ENCODE measurements at places on chromosomes 6 and 20.
A peak's percentile ranks its signal among the peaks of the same experiment; 100 is the strongest.

- DNase-seq = no peak
Measured at GRCh38 chr6:109239651-109240321, 142.5 kb downstream of the CD164 start.

- no peak for DNase-seq
Measured at GRCh38 chr20:37095108-37095598, 644 bp downstream of the RBL1 start.

GRCh38 chr6:116268589-116269293 lies 11.0 kb downstream of the TSPYL1 start:
- DNase-seq = peak; percentile 87

DNA sequence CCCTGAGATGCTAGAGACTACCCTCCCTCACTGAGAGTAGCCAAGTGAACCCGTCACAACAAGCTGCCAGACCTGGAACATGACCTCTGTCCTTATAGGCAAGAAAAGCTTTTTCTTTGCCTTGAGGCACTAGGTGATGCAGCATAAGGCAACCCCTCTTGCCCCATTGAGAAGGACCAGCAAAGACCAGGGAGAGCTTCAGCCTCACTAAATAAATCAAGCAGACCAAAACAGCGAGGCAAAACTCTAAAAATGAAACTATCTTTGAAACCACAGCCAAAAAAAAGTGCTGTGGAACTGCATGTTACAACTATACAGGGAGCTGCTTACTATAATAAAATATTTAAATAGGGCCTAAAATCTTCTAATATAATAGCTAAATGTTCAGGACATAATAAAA lies 62.6 kb upstream of the FAM83B start:
- no peak for DNase-seq

DNA sequence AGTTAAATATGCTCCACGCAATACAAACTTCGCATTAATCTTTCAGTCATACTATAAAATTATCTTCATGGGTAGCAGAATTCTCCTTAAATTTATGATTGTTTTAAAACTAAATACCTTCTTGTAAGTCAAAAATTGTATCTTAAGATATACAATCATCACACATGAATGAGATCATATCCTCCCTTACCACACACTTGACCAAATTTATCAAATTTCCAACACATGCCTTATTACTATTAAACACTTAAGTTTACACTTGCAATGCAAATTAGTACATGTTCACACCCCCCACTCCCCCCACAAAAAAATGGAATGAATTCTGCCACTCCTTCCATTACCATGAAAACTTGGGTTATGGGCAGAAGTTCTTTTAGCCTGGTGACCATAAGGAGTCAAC lies 13.8 kb downstream of the RANBP9 start:
- DNase-seq = no peak

GRCh38 chr6:90237350-90237990 lies 59.2 kb downstream of the BACH2 start:
- DNase-seq = no peak

- DNase-seq = peak; percentile 83
Measured at GRCh38 chr20:23349338-23350195, 1.0 kb upstream of the NXT1 start.

DNA sequence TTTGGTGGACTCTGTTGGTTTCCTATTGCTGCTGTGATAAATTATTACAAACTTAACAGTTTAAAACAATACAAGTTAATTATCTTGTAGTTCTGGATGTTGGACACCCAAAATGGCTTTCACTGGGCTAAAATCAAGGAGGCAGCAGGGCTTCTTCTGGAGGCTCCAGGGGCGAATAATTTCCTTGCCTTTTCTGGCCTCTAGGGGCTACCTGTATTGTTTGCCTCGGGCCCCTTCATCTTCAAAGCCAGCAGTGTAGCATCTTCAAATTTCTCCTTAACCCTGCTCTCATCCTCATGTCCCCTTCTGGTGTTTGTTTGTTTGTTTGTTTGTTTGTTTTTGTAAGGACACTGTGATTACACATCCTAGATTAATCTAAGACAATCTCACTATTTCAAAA lies 60.5 kb upstream of the ANKEF1 start:
- DNase-seq = peak; percentile 30

- no peak for DNase-seq
Measured at GRCh38 chr6:160217073-160217472, 41.5 kb downstream of the SLC22A2 start.

- no peak for DNase-seq
Measured at GRCh38 chr6:158464483-158464882, 95.4 kb upstream of the TMEM181 start.

DNA sequence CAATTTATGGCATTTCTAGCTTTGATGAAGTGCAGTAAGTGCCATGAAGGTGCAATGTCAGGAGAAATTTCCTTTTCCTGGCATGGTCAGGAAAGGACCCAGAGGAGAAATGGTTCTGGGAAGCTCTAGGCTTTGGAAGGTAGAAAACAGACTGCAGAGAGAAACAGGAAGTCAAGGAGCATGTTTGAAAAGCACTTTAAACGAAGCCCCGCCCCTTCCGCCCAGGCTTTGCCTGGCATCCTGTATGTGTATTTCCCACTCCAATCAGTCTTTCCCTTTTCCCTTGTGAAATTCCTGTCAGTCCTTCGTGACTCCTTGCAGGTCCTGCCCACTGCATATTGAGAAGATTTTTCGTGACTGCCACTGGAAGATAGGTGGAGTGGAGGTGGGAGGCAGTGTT lies 320.9 kb upstream of the SASH1 start:
- no peak for DNase-seq

DNA sequence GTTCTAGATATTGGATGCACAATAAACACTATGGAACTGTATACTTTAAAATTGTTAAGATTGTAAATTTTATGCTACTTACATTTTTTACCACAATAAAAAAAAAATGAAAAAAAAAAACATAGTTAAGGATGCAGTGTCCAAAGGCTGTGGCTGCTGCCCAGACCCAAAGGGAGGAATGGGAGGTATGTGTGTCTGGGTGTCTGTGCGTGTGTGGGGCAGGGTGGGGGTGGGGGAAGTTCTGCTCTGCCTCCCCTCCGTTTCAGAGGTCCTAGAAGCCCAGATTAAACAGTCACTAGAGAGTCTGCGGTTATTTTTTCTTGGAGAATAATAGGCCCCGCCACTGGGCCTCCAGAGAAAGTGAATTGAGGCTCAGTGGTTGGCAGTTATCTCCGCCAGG lies 136.4 kb upstream of the ARMC2 start:
- no peak for DNase-seq

- no peak for DNase-seq
Measured at GRCh38 chr20:55515832-55516231, 489.5 kb downstream of the CBLN4 start.

- DNase-seq = no peak
Measured at GRCh38 chr20:42873259-42873658, 316.4 kb downstream of the PTPRT start.

- DNase-seq = peak; percentile 19
Measured at GRCh38 chr6:153511896-153512496, 380.9 kb upstream of the RGS17 start.

GRCh38 chr6:118186672-118187567 lies 279.9 kb downstream of the SLC35F1 start:
- no peak for DNase-seq

- DNase-seq = peak; percentile 33
Measured at GRCh38 chr6:142207265-142207877, 60.3 kb downstream of the VTA1 start.

DNA sequence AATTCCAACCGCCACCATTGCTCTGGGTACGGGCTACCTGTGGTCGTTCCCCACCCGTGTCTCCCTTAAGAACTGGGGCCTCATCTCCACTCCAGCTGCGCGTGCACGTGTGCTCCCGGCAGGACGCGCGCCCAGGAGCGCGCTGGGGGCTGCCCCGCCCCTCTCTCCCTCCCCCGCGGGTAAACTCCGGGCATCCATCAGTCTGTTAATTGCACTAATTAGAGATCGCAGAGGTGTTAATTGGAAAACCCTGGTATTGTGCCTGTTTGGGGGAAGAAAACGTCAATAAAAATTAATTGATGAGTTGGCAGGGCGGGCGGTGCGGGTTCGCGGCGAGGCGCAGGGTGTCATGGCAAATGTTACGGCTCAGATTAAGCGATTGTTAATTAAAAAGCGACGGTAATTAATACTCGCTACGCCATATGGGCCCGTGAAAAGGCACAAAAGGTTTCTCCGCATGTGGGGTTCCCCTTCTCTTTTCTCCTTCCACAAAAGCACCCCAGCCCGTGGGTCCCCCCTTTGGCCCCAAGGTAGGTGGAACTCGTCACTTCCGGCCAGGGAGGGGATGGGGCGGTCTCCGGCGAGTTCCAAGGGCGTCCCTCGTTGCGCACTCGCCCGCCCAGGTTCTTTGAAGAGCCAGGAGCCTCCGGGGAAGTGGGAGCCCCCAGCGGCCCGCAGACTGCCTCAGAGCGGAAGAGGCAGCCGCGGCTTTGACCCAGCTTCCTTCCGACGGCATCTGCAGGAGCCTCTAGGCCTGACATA lies 14.4 kb downstream of the FOXP4 start:
- DNase-seq = no peak

DNA sequence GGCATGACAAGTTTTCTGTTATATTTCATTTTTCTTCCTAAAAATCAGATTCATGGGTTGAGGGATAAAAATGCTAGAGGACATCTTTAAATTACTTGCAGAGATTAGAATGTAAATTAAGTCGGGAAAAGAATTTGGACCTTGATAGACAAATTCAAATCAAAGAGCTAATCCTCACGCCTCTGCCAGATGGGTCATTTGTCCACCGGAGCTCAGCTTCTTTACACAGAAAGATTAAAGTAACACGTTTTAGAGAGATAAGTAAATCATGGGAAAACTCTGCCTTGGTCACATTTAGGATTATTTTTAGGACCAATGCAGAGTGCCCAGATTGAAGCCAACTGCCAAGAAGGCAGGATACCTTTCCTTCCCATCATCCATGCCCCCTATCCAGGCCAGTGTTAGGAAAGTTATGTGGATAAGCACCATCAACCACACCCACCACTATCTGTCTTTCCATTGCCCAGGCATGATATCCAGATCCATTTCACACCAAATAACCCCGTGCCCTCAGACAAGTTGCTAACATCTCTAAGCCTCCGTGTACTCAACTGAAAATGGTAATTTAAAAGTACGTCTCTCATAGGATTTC lies 397.4 kb upstream of the PLCB4 start:
- peak; percentile 49 for DNase-seq

DNA sequence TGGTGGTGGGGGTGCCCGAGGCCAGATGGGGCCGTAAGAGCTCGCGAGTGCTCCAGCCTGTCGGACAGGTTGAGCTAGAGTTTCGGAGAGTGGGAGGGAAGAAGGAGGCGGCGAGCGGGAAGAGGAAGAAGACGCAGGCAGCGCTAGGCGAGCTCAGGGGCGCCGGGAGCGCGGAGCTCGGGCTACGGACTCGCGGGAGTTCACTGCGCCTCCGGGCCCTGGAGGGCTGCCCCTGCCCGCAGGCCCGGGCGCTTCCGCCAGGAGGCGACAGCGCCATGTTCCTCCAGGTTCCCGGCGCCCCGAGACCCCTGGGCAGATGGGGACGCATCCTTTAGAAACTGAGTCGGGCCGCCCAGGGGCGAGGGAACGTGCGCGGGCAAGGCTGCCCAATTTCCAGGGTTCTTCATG lies 984 bp downstream of the TFAP2C start:
- DNase-seq = peak; percentile 71
